NCI-H2171 treated with DMSO at 0.1 percent for 48 hours (cell line): ENCODE measurements at places on chromosomes 4 and X.

DNA sequence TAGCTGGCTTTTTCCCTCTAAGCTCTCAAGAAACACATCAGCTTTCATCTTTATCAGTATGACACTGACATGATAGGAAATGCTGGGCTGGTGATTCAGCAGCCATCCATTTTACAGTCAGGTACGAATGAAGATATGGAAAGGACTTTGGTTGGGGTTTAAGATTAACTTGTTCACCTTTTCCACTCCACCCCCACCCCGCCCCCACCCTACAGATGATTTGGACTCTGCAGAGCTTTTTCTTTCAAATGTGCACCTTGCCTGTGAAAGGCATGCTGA, 132.6 kb downstream of the AKAP4 start:
- DNase-seq = no peak

GRCh38 chr4:90226734-90227133, 99.5 kb downstream of the CCSER1 start:
- DNase-seq = no peak

- DNase-seq = no peak
Observed at GRCh38 chr4:83821493-83821892, 285.6 kb downstream of the GPAT3 start.

GRCh38 chr4:183158062-183158461, 59.0 kb downstream of the WWC2 start:
- no peak for DNase-seq

DNA sequence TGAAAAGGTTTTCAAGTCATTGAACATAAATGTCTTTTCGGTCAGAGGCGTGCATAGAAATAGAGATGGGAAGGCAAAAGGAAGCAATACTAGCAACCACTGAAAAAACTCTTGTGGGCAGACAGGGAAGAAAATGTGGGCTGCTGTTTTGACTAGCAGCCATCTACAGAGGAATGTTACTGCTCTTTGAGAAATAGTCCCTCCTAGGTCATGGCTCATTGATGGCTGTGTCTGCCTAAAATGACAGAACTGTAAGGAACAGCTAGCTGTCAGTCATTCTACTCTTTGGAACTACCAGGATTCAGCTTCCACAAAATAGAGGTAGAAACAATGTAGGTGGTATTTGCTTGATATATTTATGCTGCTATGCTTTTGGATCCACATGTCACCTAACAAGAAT, 26.9 kb upstream of the TMPRSS11B start:
- no peak for DNase-seq

- no peak for DNase-seq
Observed at GRCh38 chr4:42361456-42361855, 35.8 kb upstream of the SHISA3 start.
